ENCODE measurements at places on chromosomes 1 and 21. TPM values are rescaled to one million over a fixed set of nuclear protein-coding genes. Genes with fewer than 3 reads are reported as not detected.

Gene TFAP2E
- under 0.01 TPM for total RNA-seq

Gene DDR2
- 3.4 TPM for total RNA-seq

Gene MIGA1
- 20.8 TPM for total RNA-seq

Gene GFI1
- total RNA-seq = not detected

Gene OR2T10
- not detected for total RNA-seq

Gene FH
- total RNA-seq = 52.2 TPM

Gene NGF
- 0.22 TPM for total RNA-seq

Gene PLEKHN1
- 0.22 TPM for total RNA-seq

Gene ZMYND12
- 0.60 TPM for total RNA-seq

Gene L1TD1
- total RNA-seq = not detected

Gene SYCP1
- total RNA-seq = not detected

Gene OR2T11
- not detected for total RNA-seq

Gene TFF1
- not detected for total RNA-seq

Gene MROH7
- not detected for total RNA-seq

Gene PADI2
- total RNA-seq = 0.22 TPM

Gene SMIM1
- 0.87 TPM for total RNA-seq

Gene ICOSLG
- 0.65 TPM for total RNA-seq

Gene PALMD
- 30.3 TPM for total RNA-seq

Gene DCST2
- total RNA-seq = 0.20 TPM

Gene SPRR2F
- not detected for total RNA-seq

Gene DMAP1
- total RNA-seq = 16.6 TPM

Gene TMEM82
- not detected for total RNA-seq

Gene PROX1
- 86.7 TPM for total RNA-seq

Gene FNBP1L
- total RNA-seq = 40.3 TPM

Gene SLC19A2
- total RNA-seq = 2.2 TPM

Gene KDF1
- not detected for total RNA-seq

Gene SLC22A15
- not detected for total RNA-seq

Gene LCE1B
- total RNA-seq = not detected

Gene ARMH1
- total RNA-seq = under 0.01 TPM

Gene GALNT2
- total RNA-seq = 35.7 TPM

Gene ITGB2
- total RNA-seq = 0.22 TPM

Gene TPR
- total RNA-seq = 54.0 TPM

Gene MRPS15
- 70.4 TPM for total RNA-seq

Gene IL19
- total RNA-seq = not detected

Gene FCRL3
- total RNA-seq = not detected

Gene SLC1A7
- not detected for total RNA-seq
